ENCODE measurements at places on chromosomes 12 and 14.

DNA sequence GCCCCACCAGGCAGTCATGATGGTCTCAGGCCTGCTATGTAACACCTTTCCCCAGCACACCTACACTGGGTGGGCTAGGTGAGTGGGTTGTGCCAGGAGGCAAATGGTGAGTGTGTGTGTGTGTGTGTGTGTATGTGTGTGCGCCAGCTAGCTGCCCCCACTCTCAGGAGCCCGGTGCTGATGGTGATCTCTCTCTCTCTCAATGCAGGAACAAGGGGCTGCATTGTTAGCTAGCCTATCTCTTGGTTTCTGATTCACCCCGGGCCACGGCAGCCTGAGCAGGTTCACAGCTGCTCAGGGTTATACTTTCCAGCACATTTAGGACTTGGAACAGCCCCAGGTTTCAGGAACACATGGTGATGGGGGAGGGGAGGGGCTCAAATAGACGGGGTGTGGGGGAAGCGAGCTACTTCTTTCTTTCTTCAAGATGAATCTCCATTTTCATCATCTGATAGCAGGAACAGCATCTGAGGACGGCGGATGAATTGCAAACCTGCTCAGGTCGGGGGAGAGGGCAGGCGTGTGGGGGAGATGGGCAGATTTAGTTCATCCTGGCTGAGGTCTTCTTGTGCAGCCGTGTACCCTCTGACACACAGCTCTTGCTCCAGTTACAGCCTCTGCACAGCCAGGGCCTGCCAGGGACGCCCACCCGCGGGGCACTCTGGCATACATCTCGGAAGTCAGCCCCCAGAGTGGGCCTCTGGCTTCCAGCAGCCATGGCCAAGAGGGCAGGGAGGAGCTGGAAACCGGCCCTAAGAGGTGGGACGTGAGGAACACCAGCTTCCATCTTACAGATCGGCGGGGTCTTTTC, 137.6 kb downstream of the ZFP36L1 start:
- peak; percentile 72 for DNase-seq

DNA sequence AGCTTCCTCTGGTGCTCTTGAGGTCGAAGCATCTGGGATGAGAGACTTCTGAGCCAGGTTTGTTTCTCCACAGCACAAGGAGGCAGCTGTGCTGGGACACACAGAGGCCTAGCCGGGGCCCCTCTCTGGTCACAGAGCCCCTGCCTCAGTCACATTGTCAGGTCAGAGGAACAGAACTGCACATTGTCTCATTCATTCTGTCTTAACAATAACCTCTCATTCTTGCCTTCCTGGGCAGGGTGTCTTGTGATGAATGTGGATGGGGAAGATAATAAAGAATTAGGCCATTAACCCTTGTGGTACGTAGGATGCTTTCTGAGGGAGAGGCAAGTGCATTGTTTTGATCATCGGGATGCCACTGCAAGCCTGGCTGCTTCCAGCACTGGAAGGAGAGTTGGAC, 29.8 kb downstream of the FNTB start:
- no peak for DNase-seq

DNA sequence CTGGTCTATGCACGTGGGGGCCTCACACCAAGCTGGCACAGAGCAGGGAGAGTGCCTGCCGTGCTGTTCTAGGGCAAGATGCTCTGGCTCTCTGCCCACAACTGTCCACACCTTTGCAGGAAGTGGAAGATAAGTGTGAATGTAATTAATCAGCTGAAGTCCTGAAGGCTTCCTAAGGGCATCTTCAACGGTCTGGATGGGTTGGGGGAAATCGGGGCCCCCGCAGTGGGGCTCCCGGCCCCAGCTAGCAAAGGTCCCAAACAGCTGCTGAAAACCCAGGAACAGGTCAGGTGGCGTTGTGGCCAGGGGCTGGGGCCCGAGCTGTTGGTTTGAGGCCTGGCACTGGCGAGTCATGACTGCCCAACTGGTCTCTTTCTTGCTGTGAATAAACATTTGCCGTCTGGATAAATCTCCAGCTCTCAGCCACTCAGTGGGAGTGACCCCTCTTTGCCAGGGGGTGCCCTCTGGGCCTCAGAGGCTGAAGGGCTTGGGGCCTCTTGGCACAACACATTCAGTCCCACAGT, 6.7 kb upstream of the SLC25A29 start:
- no peak for DNase-seq

DNA sequence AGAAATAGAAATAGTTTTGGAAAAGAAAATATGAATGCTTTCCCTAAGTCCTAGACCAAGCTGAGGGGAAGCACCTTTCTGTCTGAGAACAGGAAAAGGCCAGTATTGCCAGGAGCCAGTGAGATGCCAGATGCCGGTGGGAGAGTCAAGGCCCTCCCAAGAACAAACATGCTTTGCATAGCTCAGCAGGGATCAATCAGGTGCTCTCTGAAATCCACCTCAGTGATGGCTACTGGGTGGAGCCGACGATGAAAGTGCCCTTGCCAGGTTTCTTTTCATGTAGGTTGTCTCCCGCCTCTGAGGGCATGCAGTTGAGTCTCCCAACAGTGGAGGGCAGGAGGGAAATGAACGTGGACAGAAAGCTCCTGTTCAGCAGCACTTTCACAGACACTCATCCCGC, 28.3 kb downstream of the DEGS2 start:
- no peak for DNase-seq

DNA sequence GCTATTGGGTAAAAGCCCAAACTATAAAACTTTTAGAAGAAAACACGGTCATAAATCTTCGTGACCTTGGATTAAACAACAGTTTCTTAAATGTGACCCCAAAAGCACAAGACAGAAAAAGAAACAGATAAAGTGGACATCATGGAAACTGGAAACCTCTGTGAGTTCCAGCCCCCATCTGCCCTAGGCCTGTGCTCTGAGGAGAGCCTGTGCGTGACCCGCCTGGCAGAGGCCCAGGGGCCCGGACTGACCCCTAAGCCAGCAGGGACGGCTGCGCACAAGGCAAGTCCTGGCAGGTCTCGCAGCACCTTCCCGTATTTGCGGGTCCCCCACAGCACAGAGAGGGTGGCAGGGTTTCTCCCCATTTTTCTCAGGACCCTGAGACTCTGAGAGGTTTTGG, 76.0 kb downstream of the CHGA start:
- DNase-seq = no peak

DNA sequence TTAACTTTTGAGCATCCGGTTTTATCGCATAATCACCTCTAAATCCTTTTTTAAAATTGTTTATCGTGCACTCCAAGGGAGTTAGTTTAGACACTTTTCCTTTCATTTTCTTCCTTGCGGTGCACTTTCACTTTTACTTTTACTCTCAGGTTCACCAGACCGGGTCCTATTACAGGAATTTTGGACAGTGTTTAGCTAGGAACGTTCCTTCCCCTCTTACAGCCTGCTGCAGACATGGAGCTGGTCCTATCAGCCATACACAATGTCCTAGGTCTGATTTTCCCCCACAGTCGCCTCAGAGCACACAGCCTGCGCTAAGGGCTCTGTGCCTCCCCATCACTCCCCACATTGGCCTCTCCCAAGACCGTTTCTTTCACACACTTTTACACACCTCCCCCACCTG, 103.9 kb downstream of the ALG10 start:
- DNase-seq = no peak

DNA sequence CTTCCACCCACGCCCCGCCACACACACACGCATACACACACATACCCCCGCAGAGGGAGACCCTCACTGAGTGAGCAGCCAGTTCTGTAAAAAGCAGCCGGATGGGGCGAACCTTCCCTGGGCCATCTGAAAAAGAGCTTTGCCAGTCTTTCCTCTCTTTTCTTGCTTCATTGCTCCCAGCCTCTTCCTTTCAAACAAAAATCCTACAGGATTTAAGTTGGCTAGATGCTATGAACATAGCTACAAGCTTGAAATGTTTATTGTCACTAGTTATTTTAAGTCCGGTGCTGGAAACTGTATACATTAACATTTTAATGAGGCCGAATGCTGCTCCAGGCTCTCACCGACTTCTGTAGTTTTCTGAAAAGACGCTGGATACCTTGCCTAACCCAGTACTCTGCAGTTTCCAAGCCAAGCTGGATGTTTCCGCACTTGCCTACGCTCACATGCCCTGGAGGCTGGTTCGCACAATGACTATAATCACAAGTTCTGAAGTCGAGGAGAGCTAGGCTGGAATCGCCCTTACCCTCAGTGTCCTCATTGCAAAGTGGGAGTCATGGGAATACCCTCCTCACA, 39.2 kb downstream of the LTBP2 start:
- no peak for DNase-seq

DNA sequence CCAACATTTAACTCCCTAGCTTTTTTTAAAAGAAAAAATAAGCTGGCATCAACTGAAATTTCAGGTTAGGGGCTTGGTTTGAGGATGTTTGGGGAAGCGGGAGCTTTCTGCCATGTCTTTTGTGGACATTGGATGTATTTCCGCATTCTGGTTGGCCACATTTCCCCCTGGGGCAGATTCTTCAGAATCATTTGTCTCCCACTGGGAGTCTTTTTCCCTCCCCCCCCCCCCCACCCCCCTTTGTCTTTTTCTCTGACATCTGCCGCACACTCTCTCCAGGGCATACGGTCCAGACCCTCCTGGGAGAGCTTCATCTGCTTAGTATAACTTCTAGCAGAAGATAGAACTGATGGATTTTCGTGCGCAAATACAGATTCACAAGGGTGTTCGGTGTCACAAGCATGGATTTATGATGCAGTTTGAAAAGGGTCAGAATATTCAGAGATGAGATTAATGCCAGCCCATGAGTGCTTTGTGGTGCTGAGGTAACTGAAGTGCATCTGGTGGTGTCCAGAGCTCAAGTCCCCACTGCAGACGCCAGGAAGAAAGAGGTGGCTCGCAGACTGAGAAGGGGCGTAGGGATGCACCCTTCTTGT, 40.2 kb downstream of the ETV6 start:
- DNase-seq = no peak

GRCh38 chr12:43062201-43062895, 472.8 kb upstream of the PRICKLE1 start:
- no peak for DNase-seq

GRCh38 chr14:67735336-67736147, 33.9 kb downstream of the RDH12 start:
- no peak for DNase-seq

DNA sequence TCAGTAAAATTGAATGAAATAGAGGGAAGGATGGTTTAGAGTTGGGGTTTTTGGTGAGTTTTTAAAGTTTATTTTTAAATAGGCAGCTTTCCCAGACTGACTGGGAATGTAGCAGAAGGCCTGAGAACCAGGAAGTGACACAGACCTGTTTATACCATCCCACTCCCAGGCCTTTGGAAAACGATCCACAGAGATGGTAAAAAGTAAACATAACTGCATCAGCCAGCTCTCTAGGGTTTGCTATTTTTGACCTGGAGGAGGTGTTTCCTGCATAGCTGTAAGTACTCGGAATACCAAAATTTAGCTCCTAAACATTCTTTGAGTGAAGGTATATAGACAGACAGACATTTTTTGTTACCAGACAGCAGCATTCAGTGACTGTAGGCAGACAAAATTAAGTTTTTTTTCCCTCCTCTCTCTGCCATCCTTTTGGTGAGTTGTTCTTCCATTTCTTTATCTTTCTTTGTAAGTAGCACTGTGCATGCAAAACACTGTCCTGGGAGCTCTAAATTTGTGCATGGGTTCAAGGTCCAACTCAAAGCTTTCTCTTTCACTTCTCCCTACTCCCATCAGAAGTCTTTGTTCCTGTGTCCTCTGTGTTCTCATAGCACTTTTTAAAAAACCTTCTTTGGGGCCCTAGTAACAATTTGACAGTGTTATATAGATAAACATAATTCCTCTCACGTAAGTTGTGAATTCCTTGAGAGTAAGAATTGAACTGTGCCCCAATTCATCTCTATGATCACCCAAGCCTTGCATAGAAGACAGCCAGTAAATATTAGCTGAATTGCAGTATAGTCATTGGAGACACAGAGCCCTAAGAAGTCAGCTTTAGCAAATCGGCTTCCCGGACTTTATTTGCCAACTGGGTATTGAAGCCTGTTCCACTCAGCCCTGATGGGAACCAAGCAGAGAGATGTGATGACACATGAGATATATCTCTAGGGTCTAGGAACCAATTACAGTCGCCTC, 37.4 kb downstream of the SUSD6 start:
- DNase-seq = no peak

Data from osteocyte (in vitro differentiated cells).